ENCODE measurements at places on chromosomes 7 and 10.

- no peak for DNase-seq
Observed at GRCh38 chr7:7563813-7564212, 2.9 kb upstream of the MIOS start.

GRCh38 chr7:26284477-26284876, 7.2 kb upstream of the SNX10 start:
- no peak for DNase-seq

GRCh38 chr7:84700563-84701370, 486.1 kb downstream of the SEMA3D start:
- DNase-seq, result no peak

DNA sequence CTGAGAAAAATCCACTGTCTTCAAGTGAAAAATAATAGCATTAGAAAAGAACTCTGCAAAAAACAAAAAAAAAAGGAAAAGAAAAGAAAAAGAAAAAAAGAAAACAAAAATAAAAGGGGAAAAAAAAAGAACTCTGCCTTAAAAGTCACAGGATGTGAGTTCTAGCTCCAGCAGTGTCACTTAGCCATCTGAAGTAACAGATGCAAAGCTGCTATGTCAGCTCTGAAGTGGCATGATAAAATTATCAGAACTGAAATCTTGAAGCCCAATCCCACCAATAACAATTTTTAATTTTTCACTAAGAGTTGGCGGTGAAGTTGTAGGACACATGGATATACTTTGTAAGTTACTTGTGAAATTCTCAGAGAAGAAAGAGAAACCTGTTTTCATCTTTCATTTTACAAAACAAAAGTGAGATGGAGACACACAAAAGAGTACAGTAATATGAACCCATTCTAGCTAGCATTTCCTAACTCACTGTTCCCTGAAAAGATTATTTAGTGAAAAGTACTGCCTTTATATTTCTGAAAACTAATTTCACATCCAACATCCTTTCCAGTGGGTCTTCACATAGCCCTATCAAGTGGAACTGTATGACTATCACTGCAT, 103.5 kb downstream of the ELAPOR2 start:
- no peak for DNase-seq

DNA sequence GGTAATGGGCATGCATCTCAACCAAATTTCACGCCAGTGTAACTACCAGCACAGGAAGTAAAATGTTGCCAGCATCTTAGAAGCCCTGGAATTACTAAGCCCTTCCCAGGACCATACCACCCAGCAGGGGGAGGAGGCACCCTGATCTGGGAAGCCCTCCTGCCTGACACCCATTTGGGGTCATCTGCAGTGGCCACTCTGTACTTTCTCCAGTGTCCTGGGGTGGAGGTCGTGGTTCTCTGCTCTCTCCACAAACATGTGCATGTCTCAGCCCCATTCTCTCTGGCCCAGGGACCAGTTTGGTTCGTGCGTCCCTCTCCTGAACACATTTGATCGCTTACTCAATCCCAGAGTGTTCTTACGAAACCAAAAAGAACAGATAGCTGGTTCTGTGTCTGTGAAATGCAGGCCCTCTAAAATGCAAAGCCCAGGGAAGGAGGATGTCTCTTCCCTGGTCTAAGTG, 9.4 kb upstream of the LRRC27 start:
- no peak for DNase-seq

- no peak for DNase-seq
Observed at GRCh38 chr7:37666026-37666799, 17.4 kb upstream of the GPR141 start.

- DNase-seq, result no peak
Observed at GRCh38 chr7:35646289-35647023, 48.5 kb downstream of the HERPUD2 start.

DNA sequence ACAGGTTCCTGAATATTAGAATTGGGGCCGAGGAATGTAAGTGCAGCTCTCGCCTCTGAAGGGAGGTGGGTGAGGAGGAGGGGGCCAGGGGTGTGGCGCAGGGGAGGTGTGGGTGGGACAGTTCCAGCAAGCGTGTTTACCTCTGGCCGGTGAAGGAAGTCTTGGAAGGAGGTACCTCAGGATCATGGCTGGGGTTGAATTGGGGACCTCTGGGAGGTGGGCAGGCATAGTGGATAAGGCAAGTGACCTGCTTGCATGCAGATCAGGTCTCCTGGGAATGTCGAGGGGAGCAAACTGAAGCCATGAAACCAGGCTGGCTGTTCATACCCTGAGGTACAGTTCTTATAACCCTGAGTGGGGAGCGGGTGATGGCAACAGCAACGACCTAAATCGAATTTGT, 2.0 kb downstream of the ZNF775 start:
- DNase-seq, result no peak

DNA sequence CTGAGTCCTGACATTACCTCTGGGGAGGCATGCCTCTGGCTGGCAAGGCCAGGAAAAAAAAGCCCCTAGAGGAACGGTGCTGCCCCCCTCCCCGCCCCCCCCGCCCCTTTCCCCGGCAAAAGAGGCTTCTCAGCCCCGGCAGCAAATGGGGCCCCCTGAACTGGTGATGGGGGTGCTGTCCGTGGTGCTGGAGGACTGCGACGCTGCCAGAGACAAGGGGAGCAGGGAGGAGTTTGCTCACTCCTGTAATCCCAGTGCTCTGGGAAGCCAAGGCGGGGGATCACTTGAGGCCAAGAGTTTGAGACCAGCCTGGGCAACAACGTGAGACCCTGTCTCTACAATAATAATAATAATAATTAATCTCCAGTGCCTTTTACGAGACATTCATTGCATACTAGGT, 23.7 kb downstream of the SRRM3 start:
- no peak for DNase-seq

Data from stimulated activated CD8-positive, alpha-beta memory T cell treated with anti-CD3 and anti-CD28 coated beads, Interleukin-7, amount 100 ng/mL, for 4 hours (primary cell).